ENCODE measurements at places on chromosomes 4 and X. TPM values are rescaled to one million over a fixed set of nuclear protein-coding genes. Genes with fewer than 3 reads are reported as not detected.

GRCh38 chr4:146368209-146368608 lies 153.5 kb downstream of the SLC10A7 start:
- peak; percentile 11 for DNase-seq

- DNase-seq, result no peak
These were observed 62.5 kb downstream of the SEL1L3 start for GRCh38 chr4:25800245-25800644.

DNA sequence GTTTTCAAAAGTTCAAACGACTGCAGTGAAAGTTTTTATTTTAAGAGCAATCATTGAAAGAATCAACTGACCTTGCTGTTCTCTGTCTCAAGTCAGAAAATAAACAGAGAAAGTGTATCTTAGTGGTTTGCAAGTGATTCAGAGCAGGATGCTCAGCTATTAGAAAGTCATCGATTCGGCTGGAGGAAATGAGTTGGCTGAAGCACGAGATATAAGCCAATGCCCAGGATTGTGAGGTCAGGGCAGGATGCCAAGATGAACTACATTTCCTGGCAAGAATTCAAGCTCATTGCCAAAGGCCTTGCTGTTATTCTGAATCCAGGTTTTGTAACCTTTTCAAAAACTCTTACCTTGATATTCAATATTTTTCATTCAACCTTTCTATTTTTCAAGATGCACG lies 541.4 kb upstream of the BOD1L1 start:
- peak; percentile 87 for DNase-seq

The MFAP3L gene
- 0.20 TPM for total RNA-seq

The ERAS gene
- not detected for total RNA-seq

DNA sequence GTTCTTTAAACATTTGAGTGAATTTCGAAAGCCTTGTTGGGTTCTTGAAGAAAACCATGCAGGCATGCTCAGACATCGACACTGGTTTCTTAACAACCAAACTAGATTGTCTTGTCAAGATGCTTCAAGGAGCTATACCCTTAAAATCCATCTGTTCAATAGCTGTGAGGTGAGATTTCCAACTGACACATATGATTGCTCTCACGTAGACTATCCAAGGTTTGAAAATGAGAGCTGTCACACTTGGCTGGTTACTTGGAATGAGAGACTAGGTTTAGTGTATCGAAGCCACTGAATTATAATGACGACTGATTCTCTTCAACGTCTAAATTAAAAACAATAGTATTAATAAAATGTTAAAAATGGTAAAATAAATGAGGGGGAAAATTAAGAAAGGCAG lies 2725.5 kb downstream of the ARAP2 start:
- DNase-seq, result no peak

Measured in pulmonary artery endothelial cell (primary cell).